Mucosa of descending colon (tissue), 3 donors: ENCODE measurements at places on chromosomes 5 and 9.

- no peak for DNase-seq
These were observed 18.6 kb downstream of the CD74 start for GRCh38 chr5:150394131-150394530.

- DNase-seq, result no peak
These were observed 95.9 kb upstream of the SPRY4 start for GRCh38 chr5:142420561-142421227.

GRCh38 chr9:87193151-87193550 is 245.8 kb upstream of the GAS1 start:
- DNase-seq, result no peak

DNA sequence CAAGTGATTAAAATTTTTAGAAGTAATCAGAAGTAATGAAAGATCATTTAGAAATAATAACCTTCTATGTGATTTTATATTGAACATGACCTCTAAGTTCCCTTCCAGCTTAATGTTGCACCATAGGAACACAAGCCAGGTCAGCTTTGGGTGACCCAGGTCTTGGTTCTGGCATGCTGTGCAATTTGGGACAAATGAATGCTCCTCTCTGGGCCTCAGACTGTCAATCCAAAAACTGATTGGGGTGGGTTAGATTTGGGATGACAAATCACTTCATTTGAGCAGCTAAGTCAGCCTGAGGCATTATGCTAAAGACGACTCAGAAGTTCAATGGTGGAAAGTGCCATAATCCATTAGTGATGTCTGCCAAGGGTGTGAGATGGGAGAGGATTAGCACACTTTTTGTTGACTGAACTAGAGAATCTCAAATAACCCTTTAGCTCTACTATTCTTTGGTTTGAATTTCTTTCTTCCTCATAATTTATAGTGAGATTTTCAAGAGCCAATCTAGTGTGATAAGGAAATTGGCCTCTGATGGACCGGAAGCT is 60.7 kb upstream of the BOD1 start:
- no peak for DNase-seq

GRCh38 chr5:93583439-93583767 is 381 bp downstream of the NR2F1 start:
- DNase-seq, result no peak

DNA sequence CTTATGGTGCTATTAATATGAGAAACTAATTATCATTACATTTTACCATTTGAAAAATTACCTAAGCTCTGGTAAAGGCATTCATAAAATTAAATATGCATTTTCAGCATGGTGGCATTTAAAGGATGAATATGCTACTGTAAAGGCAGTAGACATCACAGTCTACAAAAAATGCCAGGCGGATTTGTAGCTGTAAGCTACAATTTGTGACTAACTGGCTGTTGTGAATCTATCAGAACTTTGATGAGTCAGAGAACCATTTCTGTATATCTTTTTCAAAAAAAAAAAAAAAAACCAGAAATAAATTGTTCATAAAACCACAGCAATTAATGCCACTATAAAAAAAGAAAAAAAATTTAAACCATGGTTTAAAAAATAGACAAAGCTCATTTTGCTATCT is 186.3 kb downstream of the NFIB start:
- DNase-seq, result no peak
